Hindlimb muscle (tissue), 1 donor: ENCODE measurements at places on chromosomes 3 and 15. TPM values are rescaled to one million over a fixed set of nuclear protein-coding genes. Genes with fewer than 3 reads are reported as not detected.

The CFAP91 gene
- polyA plus RNA-seq, result 1.1 TPM

The MAN2A2 gene
- 39.8 TPM for polyA plus RNA-seq

The DNAH12 gene
- polyA plus RNA-seq, result 0.50 TPM

The PRTG gene
- 2.3 TPM for polyA plus RNA-seq

DNA sequence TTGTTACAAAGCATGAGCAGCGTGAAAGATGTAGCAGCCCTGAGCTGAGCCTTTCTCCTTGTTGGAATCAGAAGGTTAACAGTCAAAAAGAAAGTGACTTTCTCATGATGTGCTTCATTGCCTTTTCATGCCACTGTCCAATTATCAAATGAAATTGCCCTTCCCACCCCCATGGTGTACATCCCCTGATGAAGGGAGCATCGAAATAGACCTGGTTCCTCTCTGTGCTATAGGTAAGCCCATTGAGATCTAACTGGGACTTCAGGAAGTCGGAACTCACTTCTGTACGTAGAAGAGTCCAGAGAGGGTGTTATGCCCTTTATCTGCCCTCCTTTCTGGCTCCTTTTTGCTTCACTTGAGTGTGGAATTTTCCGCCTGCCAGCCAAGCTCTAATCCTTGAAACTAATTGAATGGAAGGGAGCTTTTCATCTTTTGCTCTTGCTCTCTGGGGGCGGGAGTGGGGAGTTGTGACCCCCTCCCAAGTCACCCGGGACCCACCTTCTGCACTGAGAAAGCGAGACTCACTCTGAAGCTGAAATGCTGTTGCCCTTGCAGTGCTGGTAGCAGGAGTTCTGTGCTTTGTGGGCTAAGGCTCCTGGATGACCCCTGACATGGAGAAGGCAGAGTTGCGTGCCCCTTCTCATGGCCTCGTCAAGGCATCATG, 20.9 kb downstream of the ABHD6 start:
- no peak for DNase-seq

DNA sequence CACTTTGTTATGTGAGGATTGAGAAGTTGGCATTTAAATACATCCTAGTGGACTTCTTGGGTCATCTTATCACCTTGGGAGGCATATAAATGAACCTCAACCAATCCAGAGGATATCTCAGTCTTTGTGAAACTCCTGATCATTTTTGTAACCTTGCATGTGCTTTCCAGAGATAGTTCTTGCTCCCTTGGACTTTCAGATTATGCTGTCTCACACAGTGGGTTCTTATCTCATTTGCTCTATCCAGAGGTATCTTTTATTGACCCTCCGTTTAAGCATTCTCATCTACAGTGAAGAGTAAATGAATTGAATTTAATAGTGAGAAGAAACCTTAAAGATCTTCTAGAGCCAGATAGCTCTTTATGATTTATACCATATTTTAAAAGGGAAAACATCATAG, 10.4 kb downstream of the ARMC8 start:
- DNase-seq, result no peak

DNA sequence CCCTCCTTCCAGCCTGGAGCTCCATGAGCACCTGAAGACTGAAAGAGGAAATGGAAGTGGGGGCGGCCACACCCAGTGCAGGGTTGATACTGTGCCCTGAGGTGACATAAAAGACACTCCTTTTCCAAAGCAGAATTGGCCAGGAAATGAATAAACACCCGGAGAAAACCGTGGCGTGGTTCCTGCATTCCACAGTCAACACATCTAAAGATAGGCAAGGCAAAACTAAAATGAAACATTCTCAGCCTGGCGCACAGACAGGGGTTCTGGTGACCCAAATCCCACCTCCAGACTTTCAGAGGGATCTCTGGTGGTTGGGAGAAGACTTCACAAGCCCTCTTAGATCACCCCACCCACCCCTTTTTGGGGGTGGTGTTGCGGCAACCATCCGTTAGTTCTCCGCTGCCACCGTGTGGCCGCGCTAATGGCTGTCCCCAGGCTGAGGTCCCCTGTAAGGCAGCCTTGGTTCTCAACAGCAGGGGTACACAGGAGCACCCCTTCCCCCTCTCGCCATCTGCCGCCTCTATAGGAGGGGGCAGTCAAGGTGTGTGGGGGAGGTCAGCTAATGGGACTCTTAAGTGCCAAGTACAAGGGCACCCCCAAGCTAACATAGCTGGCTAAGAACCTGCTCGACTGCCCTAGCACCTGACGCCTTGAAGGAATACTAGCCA, 2.5 kb upstream of the MST1R start:
- peak; percentile 40 for DNase-seq

GRCh38 chr15:50977162-50977561, 68.7 kb downstream of the AP4E1 start:
- peak; percentile 42 for DNase-seq

GRCh38 chr3:170320461-170321121, 36.9 kb upstream of the SKIL start:
- no peak for DNase-seq

DNA sequence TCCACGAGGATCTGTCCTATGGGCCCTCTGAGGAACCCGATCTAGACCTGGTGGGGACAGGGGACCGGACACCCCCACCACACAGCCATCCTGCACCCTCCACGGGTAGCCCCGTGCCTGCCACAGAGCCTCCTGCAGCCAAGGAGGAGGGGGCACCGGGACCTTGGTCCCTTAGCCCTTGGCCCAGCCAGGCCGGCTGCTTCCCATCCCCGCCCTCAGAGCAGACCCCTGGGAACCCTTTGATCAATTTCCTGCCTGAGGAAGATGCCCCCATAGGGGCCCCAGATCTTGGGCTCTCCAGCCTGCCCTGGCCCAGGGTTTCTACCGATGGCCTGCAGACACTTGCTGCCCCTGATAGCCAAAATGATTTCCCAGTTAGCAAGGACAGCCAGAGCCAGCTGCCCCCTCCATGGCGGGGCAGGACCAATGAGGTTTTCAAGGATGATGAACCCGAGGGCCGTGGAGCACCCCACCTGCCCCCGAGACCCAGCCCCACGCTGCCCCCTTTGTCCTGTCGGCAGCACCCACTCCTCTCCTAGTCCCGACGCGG, 91.5 kb downstream of the TBC1D2B start:
- no peak for DNase-seq

- DNase-seq, result no peak
These were observed 9.7 kb upstream of the SLC6A20 start for GRCh38 chr3:45806072-45806471.

DNA sequence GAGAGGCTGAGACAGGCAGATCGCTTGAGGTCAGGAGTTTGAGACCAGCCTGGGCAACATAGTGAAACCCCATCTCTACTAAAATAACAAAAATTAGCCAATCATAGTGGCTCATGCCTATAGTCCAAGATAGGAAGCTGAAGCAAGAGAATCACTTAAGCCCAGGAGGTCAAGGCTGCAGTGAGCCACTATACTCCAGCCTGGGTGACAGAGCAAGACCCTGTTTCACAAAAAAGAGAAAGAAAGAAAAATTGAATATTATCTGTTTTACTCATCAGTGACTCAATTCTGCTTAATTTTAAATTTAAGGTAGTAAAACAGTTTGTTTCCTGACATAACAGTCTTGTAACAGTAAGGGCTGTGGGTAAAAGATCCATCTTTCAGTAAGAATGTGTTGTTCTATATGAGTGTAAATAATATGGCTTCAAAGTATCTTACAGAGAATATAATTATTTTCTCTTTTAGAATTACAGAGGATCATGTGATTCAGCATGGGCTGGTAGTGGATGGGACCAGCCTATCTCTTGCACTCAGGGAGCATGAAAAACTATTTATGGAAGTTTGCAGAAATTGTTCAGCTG, 85.8 kb downstream of the ATP11B start:
- no peak for DNase-seq
